Iris pigment epithelial cell (primary cell): ENCODE measurements at places on chromosomes 11 and 22.
A peak's percentile ranks its signal among the peaks of the same experiment; 100 is the strongest.

- peak; percentile 17 for DNase-seq
These were observed 23.5 kb upstream of the TH start for GRCh38 chr11:2194877-2195755.

DNA sequence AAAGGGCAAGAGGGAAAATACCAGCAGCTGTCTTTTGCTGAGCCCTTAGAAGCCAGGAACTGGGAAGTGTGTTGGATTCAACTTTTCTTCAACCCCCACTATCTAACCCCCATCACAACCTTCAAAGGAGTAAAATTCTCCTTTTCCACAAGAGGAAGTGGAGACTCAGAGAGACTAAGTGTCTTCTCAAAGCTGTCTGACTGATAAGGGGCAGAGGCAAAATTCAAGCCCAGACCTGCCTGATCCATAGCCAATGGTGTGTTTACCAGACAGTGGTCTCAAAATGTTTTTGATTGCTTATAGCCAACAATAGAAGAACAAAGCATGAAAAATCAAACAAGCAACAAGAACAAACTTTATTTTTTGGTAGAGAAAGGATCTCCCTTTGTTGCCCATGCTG, 707.0 kb downstream of the NTM start:
- DNase-seq: no peak

- DNase-seq: peak; percentile 66
These were observed 17.9 kb downstream of the APLNR start for GRCh38 chr11:57219021-57219627.

- DNase-seq: peak; percentile 33
These were observed 66.8 kb downstream of the TSPAN18 start for GRCh38 chr11:44793350-44794090.

DNA sequence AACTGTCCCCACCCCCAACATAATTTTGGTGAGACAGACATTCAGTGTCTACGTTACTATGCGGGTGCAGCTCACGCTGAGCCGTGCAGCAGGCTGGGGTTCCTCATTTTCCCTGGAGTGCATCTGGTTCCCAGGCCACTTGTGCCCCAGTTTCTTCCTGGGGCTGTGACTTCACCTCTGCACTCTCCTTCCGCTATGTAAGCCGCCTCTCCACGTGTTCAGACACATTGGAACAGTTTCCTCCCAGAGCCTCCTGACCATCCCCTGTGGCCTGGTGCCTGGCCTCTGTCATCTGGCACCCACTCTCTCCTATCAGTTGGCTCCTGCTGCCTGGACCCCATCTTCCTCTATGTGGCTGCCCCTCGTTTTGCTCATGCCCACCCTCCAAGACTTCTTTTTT, 46.2 kb upstream of the A4GALT start:
- no peak for DNase-seq

GRCh38 chr22:48842976-48843375, 984.7 kb downstream of the BRD1 start:
- DNase-seq: no peak

GRCh38 chr11:16986434-16987204, 27.6 kb downstream of the PLEKHA7 start:
- DNase-seq: no peak

DNA sequence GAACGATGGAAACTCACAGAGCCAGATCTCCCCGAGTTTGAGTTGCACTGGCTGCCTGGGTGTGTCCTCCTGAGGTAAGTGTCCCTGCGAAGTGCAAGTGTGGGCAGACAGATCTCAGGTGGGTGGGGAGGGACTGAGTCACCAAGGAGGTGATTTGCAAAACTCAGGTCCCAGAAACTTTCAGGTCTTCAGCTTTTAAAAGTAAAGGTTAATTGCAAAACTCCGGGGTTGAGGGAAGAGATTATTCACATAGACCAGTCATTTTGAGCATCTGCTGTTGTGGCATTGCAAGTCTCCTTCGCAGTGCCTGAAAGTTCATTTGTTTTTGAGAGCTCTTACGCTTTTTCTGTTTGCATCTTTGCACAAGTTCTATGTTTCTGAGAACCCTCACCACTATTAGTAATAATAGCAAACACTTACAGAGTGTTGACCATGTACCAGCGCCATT, 7.1 kb downstream of the CD44 start:
- DNase-seq: no peak

DNA sequence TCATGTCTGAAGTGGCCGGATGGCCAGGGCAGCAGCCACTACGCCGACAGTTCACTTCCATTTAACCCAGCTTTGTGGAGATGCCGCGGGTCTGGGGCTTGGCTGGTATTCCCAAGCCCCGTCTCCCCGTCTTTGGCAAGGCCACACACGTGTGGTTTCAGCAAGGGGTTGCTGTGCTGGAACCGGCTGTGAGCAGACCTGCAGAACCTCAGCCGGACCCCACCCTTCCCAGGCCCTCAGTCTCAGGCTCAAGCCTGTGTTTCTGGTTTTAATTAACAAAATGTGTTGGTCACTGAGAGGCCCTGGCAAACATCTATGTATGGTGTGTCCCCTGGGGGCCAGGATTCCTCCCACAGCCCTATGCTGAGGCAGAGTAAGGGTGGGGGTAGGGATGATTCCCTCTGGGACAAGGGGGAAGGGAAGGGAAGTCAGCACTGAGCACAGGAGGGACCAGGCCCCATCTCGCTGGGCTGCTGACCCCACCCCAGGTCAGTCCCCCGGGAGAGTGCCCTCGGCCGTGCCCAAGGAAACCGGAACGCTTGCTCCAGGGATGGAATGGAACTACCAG, 9.3 kb downstream of the OSBPL5 start:
- DNase-seq: no peak

DNA sequence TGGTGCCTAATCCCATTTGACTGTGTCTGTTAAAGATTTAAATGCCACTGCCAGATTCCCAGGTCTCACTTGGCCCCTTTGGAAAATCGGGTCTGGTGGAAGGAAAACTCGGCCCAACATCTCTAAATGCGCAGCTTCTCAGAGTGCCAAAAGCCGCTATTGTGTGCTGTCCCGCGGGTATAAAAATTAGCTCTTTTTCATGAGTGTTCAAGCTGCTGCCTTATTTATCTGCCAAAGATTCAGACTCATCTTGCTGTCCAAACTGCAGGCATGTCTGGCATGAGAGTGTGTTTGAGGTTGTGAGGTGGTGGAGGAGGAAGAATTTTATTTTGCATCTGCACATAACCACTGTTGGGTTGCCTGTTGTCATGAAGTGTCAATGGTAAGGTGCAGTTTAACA, 91.4 kb downstream of the NELL1 start:
- DNase-seq: no peak

- DNase-seq: no peak
These were observed 92.5 kb downstream of the WNT7B start for GRCh38 chr22:45884201-45885062.

GRCh38 chr11:14858404-14858803, 33.6 kb downstream of the CYP2R1 start:
- DNase-seq: no peak

GRCh38 chr11:10641177-10641911, 52.2 kb downstream of the IRAG1 start:
- DNase-seq: no peak

GRCh38 chr11:102794382-102794781, 3.6 kb downstream of the MMP1 start:
- peak; percentile 47 for DNase-seq

- no peak for DNase-seq
These were observed 339.3 kb upstream of the SYN3 start for GRCh38 chr22:33397381-33397907.

DNA sequence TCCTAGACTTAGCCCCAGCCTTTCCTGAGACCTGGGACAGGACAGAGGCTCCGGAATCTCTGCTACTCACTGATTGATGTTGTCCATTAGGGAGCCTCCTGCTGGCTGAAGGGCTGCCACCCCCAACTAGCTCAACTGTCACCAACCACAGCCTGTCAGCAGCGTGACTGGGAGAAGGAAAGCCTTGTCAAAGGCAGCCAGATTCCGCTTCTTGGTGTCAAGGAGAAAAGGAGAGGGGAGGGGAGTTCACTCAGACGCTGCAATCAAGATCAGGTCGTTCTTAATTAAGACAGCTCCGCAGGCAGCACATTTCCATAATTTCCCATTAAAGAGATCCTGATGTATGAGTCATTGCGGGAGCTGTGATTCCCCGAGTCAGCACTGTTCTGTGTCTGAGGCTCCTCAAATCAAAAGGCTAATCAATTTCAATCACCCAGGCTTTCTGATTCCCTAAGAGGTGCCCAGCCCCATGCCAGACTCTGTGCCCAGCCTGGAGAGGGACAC, 152.8 kb upstream of the ZBED5 start:
- peak; percentile 17 for DNase-seq

- peak; percentile 70 for DNase-seq
These were observed 314 bp downstream of the RIC8A start for GRCh38 chr11:207863-208180.

- DNase-seq: no peak
These were observed 1295.8 kb downstream of the BRD1 start for GRCh38 chr22:48531761-48532435.

DNA sequence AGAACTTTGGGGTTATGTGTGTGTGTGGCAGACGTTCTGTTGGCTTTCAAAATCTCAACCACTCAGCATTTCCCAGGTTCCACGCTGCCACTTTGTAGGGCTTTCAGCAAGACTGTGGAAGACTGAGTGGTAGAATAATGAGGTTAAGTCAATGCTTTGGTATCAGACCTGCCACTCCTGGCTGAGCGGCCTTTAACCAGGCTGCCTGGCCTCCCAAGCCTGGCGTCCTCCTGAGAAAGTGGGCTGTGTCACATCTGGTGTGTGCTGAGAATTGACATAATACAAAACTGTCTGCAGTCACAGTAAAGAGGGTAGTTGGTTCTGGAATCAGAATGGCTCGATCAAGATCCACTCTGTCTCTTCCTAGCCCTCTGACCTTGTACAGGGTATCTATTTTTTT, 126.5 kb downstream of the DBX1 start:
- no peak for DNase-seq

- DNase-seq: no peak
These were observed 77.7 kb downstream of the BARX2 start for GRCh38 chr11:129453293-129453721.

GRCh38 chr11:118436639-118437207, 431 bp downstream of the KMT2A start:
- peak; percentile 25 for DNase-seq

DNA sequence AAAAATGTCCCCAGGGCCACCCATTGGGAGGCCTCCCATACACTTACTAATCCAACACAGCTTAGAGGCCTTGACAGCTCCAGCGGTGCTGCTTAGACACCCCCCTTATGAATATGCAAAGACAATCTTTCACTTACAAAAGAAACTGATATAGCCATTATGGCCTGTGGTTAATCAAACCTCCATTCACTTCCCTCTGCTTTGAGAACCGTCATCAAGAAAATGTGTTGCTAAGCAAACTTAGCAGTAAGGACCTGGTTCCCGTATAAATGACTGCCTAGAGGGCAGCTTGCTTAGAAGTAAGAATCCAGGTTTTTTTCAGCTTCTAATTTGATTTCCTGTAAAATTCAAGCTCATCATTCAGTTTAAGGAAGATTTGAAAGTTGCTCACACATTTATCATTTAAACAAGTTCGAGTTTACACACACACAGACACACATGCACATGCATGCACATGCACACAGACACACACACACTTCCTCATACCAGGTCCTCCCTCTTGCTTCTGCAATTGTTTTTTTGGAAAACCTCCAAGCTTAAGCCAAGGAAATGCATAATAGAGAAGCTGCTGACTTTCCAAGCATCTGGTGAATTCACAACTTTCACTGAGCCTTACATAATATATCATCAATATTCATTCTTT, 137.7 kb upstream of the BLID start:
- peak; percentile 26 for DNase-seq

- no peak for DNase-seq
These were observed 21.0 kb downstream of the SERPING1 start for GRCh38 chr11:57618438-57618837.

DNA sequence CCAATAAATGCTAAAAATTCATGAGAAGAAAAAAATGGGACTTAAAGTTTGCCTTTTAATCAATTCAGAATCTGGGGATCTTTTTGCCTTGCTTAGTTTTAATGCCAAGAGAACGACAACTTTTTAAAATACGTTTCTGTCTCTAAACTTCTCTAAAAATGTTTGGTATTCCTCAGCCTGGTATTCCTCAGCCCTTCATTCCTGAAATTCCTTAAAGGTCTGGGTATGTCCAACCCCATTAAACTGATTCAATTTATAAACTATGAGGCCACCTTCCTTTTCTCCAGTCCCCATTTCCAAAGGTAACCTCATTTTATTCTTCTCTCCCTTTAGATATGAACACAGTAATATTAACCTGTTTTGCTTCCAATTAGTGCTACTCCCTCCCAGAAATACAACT, 16.6 kb downstream of the POLA2 start:
- DNase-seq: peak; percentile 14

DNA sequence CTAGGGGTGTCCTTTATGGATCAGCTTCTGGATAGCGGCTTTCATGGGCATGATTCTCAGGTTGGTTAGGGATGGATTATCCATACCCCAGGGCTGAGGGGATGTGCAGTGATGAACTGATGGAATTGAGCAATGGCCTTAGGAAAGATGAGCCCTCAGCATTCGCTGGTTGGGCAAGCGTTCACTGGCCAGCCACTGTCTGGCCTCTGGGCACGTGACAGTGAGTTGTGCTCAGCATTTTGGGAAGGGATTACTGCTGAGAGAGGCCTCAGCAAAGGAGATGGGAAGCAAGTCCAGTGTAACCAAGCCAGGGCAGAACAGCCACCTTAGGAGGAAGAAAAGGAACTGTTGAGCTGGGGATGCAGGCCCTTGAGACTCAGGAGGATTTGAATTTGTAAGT, 17.4 kb downstream of the UBASH3B start:
- no peak for DNase-seq

DNA sequence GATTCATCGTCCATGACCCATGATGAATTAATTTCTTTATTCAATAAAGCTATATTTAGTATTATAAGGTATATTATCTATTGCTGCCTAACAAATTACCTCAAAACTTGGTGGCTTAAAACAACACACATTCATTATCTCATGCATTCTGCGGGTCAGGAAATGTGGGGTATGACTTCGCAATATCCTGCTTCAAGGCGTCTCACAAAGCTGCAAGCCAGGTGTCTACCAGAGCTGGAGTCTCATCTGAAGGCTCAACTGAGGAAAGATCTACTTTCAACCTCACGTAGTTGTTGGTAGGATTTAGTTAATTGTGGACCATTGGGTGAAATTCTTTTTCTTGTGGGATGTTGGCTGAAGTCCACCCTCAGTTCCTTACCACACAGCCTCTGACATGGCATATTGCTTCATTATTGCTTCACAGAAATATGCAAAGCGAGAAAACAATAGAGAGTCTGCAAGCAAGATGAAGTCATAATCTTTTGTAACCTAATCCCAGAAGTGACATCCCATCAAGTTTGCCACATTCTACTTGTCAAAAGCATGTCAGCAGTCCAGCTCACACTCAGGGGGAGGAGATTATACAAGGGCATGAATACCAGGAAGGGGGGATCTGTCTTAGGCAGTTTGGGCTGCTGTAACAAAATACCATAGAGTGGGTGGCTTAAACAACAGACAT, 45.1 kb downstream of the KREMEN1 start:
- DNase-seq: peak; percentile 82

GRCh38 chr11:67054346-67054835, 2.3 kb upstream of the RHOD start:
- DNase-seq: peak; percentile 93

- DNase-seq: no peak
These were observed 216.5 kb upstream of the CADM1 start for GRCh38 chr11:115720602-115721245.

- peak; percentile 82 for DNase-seq
These were observed 9.6 kb upstream of the KCNQ1OT1 start for GRCh38 chr11:2709429-2709828.
